ENCODE measurements at places on chromosomes 6 and 20. TPM values are rescaled to one million over a fixed set of nuclear protein-coding genes. Genes with fewer than 3 reads are reported as not detected.
A peak's percentile ranks its signal among the peaks of the same experiment; 100 is the strongest.

DNA sequence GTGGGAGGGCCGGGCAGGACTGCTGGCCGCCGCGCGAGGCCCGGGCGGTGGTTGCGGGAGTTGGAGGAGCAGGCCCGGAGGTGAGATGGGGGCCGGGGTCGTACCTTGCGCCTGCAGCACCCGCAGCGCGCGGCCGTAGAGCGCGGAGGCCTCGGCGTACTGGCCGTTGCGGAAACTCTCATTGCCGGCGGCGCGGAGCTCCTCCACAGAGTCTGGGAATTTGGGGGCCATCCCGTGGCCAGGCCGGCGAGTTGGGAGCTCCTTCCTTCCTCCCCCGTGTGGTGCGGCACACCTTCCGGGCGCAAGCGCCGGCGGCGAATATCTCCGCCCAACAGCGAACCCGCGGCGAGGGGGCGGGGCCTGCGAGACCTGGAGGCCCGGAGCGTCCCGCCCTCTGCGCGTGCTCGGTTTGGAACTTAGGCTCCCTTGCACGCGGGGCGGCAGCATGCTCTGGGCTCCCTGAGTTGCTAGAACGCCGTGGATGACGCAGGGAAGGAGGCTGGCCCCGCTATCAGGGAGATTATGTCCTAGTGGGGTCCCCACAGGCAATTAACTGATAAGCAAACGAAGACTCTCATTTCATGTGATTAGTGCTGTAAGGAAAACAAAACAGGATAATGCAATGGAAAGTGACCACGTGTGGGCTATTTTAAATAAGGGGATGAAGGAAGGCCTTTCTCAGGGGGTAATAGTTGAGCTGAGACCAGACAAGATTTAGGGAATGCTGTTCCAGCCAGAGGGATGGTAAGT is at the start of gene TOMM34:
Gene TOMM34 (minus strand): TSS at position 295 of the 750 bp plus-strand sequence. CDS start 64 bp downstream, at position 231.
- H3K4me1 ChIP-seq, result peaks cover 32% of the 10 kb centered on the region
- no peaks in the 10 kb centered on the region for H3K27me3 ChIP-seq
- peak within 1 kb of the TSS; percentile 75 for H3K27ac ChIP-seq
- H3K4me3 ChIP-seq, result peak within 1 kb of the TSS; percentile 76
- peak; percentile 99 for DNase-seq

GRCh38 chr6:126210398-126211075 is 129.4 kb upstream of the CENPW start:
- H3K27ac ChIP-seq, result no peak overlapping the region
- H3K36me3 ChIP-seq, result no peaks in the 10 kb centered on the region
- H3K4me1 ChIP-seq, result no peaks in the 10 kb centered on the region
- no peaks in the 10 kb centered on the region for H3K27me3 ChIP-seq
- no peak overlapping the region for H3K4me3 ChIP-seq

- H3K4me3 ChIP-seq, result no peak overlapping the region
- H3K4me1 ChIP-seq, result no peaks in the 10 kb centered on the region
- DNase-seq, result peak; percentile 1
Observed at GRCh38 chr6:135451617-135452190, 45.8 kb downstream of the AHI1 start.

- H3K27ac ChIP-seq, result no peak overlapping the region
- no peaks in the 10 kb centered on the region for H3K27me3 ChIP-seq
- peaks cover 12% of the 10 kb centered on the region for H3K4me1 ChIP-seq
- DNase-seq, result no peak
- peak overlapping the region; percentile 95 for H3K4me3 ChIP-seq
Observed at GRCh38 chr6:31580438-31580740, 1.8 kb downstream of the LTB start.

GRCh38 chr20:58111310-58112016 is 117.0 kb downstream of the ANKRD60 start:
- H3K27me3 ChIP-seq, result no peaks in the 10 kb centered on the region
- DNase-seq, result no peak
- peaks cover 16% of the 10 kb centered on the region for H3K4me1 ChIP-seq
- no peak overlapping the region for H3K4me3 ChIP-seq

DNA sequence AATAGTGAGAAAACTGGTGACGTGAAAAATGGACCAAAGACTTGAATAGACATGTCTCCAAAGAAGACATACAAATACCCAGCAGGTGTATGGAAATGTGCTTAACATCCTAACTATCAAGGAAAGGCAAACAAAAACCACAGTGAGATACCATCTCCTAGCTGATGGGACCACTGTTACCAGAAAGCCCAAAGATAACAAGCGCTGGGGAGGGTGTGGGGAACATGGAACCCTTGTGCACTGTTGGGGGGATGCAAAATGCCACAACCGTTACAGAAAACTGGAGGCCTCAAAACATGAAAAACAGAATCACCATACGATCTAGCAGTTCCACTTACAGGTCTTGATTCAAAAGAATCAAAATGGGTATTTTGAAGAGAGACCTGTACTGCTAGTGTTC is 19.8 kb upstream of the RBM38 start:
- H3K4me1 ChIP-seq, result peaks cover 9% of the 10 kb centered on the region
- H3K4me3 ChIP-seq, result no peak overlapping the region
- no peak for DNase-seq
- no peak overlapping the region for H3K27ac ChIP-seq
- H3K27me3 ChIP-seq, result no peaks in the 10 kb centered on the region

DNA sequence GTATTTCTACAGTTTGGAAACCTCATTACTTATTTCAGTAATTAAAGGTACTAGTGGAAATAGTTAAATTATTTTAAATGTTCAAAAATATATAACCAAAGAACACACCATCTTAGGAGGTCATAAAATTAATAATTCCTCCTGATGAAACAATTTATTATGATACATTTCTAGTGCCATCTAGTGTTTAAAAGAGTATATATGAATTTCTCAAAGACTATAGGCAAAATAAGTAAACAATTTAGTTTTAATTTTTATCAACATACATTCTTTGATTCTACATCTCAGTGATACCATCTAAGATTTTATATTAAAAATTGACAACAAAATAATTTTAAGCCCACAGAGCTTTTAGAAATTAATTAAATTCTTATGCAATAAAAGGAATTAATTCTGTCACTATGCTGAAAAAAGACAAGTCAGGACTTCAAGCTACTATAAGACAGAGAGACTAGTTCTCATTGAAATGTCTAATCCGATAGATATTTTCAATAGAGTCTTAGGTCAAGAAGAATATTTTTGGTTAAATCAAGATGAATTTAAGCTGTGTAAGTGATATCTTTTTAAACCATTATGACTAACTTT is 107.8 kb upstream of the RNF217 start:
- H3K27me3 ChIP-seq, result no peaks in the 10 kb centered on the region
- no peak for DNase-seq
- no peak overlapping the region for H3K4me3 ChIP-seq
- H3K4me1 ChIP-seq, result no peaks in the 10 kb centered on the region

GRCh38 chr6:42113936-42114636 is 28.3 kb downstream of the C6orf132 start:
- H3K27ac ChIP-seq, result no peak overlapping the region
- H3K27me3 ChIP-seq, result no peaks in the 10 kb centered on the region
- DNase-seq, result peak; percentile 80
- no peak overlapping the region for H3K4me3 ChIP-seq

GRCh38 chr6:8642131-8642530 is 206.8 kb upstream of the SLC35B3 start:
- no peaks in the 10 kb centered on the region for H3K4me1 ChIP-seq
- no peak overlapping the region for H3K4me3 ChIP-seq
- no peaks in the 10 kb centered on the region for H3K36me3 ChIP-seq

DNA sequence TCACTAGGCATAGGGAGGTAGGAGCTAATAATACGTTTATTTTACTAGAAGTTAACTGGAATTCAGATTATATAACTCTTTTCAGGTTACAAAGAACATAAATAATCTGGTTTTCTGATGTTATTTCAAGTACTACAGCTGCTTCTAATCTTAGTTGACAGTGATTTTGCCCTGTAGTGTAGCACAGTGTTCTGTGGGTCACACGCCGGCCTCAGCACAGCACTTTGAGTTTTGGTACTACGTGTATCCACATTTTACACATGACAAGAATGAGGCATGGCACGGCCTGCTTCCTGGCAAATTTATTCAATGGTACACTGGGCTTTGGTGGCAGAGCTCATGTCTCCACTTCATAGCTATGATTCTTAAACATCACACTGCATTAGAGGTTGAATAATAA is 1.1 kb downstream of the HFE start:
- H3K4me1 ChIP-seq, result peaks cover 12% of the 10 kb centered on the region
- peak overlapping the region; percentile 91 for H3K27ac ChIP-seq
- H3K27me3 ChIP-seq, result no peaks in the 10 kb centered on the region
- no peak for DNase-seq

DNA sequence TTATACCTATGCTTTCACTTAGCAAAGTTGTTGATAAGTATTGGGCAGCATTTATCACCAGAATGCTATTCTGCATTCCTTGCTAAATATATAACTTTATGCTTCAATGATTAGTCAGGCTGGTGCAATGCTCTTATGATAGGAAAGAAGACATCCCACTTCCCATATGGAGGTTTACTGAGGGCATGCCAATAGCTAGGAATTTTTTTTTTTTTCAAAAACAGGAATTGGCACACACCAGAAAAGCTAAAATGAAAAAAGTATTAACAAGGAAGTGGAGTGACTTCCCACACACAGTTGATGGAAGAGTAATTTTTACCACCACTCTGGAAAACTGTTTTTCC is 90.8 kb downstream of the FRK start:
- H3K4me1 ChIP-seq, result peaks cover 3% of the 10 kb centered on the region
- H3K36me3 ChIP-seq, result no peaks in the 10 kb centered on the region
- H3K4me3 ChIP-seq, result no peak overlapping the region

GRCh38 chr20:49283176-49283702 is 5.4 kb upstream of the ZNFX1 start:
- no peaks in the 10 kb centered on the region for H3K27me3 ChIP-seq
- H3K4me1 ChIP-seq, result peaks cover 55% of the 10 kb centered on the region
- no peak overlapping the region for H3K27ac ChIP-seq
- H3K4me3 ChIP-seq, result peak overlapping the region; percentile 92

GRCh38 chr20:47905628-47906347 is 120.5 kb upstream of the SULF2 start:
- H3K4me3 ChIP-seq, result no peak overlapping the region
- peaks cover 6% of the 10 kb centered on the region for H3K27me3 ChIP-seq
- DNase-seq, result no peak
- no peaks in the 10 kb centered on the region for H3K4me1 ChIP-seq

DNA sequence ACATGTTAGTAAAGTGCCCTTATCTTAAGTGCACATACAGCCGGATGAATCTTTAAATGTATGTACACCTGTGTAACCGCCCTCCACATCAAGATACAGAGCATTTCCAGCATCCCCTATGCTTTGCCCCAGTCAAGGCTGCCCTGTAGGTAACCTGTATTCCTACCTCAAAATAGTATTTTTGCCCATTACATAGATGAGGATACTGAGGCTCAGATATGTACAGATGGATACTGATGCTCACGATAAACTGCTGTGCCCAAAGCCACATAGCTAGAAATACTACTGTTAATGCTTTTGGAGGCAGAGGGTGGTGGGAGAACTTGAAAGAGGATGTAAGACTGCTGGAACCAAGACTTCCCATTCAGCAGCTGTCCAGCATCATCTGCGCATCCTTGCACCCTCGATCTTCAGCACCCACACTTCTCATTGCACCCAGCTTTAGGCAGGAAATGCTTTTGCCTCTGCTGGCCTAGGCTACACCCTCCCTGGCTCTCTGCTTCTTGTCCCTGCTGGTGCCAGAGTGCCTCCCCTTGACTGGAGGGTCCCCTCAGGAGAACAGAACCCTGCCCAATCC is 27.0 kb upstream of the ZFAND3 start:
- no peak overlapping the region for H3K27ac ChIP-seq
- H3K4me1 ChIP-seq, result peaks cover 15% of the 10 kb centered on the region
- H3K27me3 ChIP-seq, result no peaks in the 10 kb centered on the region
- H3K36me3 ChIP-seq, result no peaks in the 10 kb centered on the region
- DNase-seq, result no peak

- DNase-seq, result no peak
- H3K36me3 ChIP-seq, result no peaks in the 10 kb centered on the region
- no peaks in the 10 kb centered on the region for H3K27me3 ChIP-seq
- H3K4me3 ChIP-seq, result no peak overlapping the region
- no peaks in the 10 kb centered on the region for H3K4me1 ChIP-seq
- no peak overlapping the region for H3K27ac ChIP-seq
Observed at GRCh38 chr6:156455847-156456246, 321.3 kb upstream of the ARID1B start.

- peaks cover 42% of the 10 kb centered on the region for H3K4me1 ChIP-seq
- H3K27ac ChIP-seq, result no peak overlapping the region
- no peaks in the 10 kb centered on the region for H3K36me3 ChIP-seq
- no peak for DNase-seq
- H3K27me3 ChIP-seq, result no peaks in the 10 kb centered on the region
Observed at GRCh38 chr20:53905019-53905819, 165.2 kb downstream of the BCAS1 start.

- H3K36me3 ChIP-seq, result peaks cover 6% of the 10 kb centered on the region
- peak; percentile 95 for DNase-seq
- H3K27me3 ChIP-seq, result no peaks in the 10 kb centered on the region
- H3K27ac ChIP-seq, result peak overlapping the region; percentile 96
Observed at GRCh38 chr6:1617466-1618310, 8.0 kb downstream of the FOXC1 start.

- no peak overlapping the region for H3K27ac ChIP-seq
- H3K27me3 ChIP-seq, result no peaks in the 10 kb centered on the region
Observed at GRCh38 chr6:137824556-137824879, 42.5 kb upstream of the TNFAIP3 start.

DNA sequence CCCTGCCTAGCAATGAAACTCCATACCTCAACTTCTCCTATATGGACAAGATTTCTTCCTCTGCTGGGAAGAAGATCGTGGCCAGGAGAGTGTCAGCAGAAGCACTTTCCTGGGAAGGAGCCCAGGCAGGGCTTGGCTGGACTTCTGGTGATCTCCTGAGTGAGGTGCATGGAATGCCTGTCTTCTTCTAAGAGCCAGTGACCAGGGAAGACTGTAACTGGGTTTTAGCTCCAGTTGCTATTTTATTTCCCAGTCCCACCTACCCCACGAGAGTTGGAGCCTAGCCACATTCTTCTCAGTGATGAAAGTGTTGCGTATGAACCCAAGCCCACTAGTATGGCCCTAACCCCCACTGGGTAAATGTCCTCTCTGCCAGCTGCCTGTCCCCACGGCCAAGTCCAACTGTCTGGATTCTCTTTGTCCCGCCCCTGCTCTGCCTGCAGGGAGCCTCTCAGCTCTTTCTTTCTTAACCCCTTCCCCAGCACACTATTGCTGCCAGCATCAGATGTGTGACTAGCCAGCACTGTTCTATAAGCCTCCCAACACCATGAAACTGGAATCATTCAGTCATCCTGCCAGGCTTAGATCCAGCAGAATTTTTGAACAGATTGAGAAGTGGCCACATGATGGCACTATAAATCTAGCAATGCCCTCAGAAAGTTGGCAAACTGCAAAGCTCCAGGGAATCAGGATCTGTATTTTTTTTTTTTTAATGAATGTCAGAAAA is 69.8 kb upstream of the FAM184A start:
- H3K4me3 ChIP-seq, result peak overlapping the region; percentile 40
- H3K36me3 ChIP-seq, result no peaks in the 10 kb centered on the region
- no peaks in the 10 kb centered on the region for H3K27me3 ChIP-seq
- DNase-seq, result peak; percentile 48
- peak overlapping the region; percentile 92 for H3K27ac ChIP-seq

ANKEF1 gene
- 2.1 TPM for total RNA-seq

DOK5 gene
- total RNA-seq, result 12.7 TPM

DEFB124 gene
- not detected for total RNA-seq

STX11 gene
- total RNA-seq, result 0.36 TPM

EYS gene
- under 0.01 TPM for total RNA-seq

FAM162B gene
- 0.36 TPM for total RNA-seq

KIF25 gene
- total RNA-seq, result not detected

SALL4 gene
- total RNA-seq, result 3.5 TPM

PRSS16 gene
- not detected for total RNA-seq

VSTM2L gene
- total RNA-seq, result 2.5 TPM

MACROD2 gene
- total RNA-seq, result 4.0 TPM

HS3ST5 gene
- not detected for total RNA-seq

SCRT2 gene
- not detected for total RNA-seq

LCA5 gene
- total RNA-seq, result 10.1 TPM

RWDD2A gene
- 5.4 TPM for total RNA-seq

ZSWIM1 gene
- 7.6 TPM for total RNA-seq
